ENCODE measurements at places on chromosomes 5 and 9. TPM values are rescaled to one million over a fixed set of nuclear protein-coding genes. Genes with fewer than 3 reads are reported as not detected.

Gene PGGT1B
- 49.9 TPM for total RNA-seq

GRCh38 chr9:125932012-125932411 is 184.8 kb downstream of the PBX3 start:
- DNase-seq = peak; percentile 69

Gene AJM1
- total RNA-seq = 4.8 TPM

DNA sequence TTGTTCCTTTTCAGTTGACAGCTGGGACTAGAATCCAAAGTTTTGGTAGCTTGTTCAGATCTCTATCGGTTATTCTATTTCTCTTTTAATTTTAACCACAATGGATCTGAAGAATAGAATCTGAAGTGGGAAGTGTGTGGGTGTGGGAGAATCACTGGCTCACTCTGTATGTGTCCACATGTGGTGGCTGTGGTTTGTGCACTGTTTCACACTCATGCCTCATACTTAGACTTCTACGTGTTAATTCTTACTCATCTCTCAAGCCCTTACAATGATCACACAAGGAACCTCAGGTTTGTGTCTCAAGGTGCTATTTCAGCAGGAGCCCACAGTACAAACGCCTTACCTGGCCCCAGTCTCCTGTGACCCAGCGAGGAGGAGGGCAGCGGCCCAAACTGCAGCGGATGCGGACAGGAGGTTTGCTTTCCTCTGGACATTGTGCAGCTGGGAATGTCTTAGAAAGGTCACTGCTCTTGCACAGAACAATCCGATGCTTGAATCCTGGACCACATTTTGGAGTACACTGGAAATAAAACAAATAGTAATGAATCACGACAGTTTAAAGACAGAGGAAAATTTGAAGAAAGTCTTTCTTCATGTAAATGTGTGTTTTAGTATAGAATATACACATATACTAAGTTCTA is 309.1 kb downstream of the ADAMTS6 start:
- DNase-seq = no peak

DNA sequence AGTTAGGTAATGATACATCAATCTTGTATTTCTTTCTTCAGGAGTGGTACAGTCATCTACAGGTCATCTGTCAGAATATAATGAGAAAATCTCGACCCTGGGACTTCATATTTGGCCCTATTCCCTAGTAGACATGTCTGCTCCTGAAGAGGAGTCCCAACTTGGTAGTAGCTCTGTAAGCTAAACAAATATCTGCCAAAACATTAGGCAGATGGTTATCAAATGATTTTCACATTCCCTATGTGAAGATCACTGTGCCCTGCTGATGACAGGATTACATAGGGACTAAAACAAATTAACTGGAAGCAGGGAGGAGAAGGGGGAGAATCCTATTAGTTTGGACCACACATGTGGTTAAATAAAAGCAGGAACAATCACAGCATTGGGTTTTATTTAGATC is 138.6 kb upstream of the NFIB start:
- DNase-seq = no peak

Gene CD274
- total RNA-seq = 5.4 TPM
